ENCODE measurements at places on chromosomes 12 and 14.

DNA sequence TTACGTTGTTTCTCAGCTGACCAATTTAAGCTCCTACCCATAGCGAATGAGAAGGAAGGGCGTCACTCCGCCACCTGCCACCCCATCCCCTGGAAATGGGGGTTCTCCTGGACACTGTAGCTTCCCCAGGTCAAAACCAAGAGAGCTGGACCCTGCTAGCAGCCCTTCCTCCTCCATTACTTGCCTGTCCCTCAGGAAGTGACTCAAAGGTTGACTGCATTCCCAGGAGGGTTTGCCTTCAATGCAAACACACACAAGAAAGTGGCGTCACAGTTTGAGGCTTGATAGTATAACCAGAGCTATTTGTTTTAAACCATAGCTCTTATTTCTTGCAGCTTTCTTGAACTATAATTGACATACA is 79.1 kb downstream of the KCNK13 start:
- no peak for DNase-seq

DNA sequence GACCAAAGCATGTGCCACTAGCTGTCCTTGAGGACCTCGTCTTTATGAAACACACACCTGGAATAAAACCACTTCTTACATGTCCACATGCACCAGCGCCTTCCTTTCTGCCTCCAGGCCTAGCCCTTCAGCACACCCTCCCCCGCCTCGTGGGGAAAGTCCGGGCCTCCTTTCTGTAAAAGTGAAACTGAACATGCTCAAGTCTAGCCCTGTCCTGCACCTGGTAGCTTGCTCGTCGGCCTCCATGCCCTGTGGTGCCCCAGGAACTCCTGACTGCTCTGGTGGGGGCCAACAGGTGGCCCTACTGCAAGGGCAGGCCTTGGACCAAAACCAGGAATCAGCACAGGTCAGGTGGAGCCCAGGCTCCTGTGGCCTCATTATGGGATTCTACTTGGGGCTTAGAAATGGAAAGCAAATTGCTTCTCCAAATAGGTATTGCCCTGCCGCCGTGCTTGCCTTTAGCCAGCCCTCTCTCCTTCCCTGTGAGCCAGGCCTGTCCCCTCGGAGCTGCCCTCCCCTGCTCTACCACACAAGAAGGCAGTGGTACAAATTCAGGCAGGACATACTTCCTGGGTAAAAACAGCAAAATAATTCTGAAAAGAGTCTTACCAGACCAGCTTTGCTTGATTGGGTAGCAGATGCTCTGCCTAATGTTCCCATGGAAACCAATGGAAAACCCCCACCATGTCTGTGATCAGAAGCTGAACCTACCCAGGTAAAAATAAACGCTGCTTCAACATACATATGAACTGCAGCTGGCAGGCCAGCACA is 43.5 kb downstream of the ERH start:
- no peak for DNase-seq

DNA sequence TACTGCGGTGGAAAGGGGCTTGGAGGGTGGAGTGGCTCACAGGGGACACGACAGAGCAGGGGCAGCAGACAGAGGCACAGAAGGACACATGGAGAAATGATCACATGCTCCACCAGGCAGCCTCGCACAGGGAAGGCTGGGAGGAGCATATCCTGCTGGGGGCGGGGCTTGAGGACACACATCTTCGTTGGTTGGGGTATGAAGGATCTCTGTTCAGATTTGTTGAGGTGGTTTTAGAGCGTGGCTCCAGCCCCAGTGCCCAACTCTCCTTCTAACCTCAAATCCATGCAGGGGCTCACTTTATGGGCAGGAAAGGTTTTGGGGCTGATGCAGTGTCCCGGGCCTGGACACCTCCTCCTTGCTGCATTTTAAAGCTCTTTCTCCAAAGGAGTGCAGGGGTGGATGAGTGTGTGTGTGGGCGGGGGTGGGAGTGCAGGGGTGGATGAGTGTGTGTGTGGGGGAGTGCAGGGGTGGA is 733 bp upstream of the P3H3 start:
- DNase-seq = no peak

GRCh38 chr14:101361044-101361443 is 200.3 kb upstream of the DIO3 start:
- DNase-seq = no peak
